ENCODE measurements at places on chromosomes 1 and 21. TPM values are rescaled to one million over a fixed set of nuclear protein-coding genes. Genes with fewer than 3 reads are reported as not detected.

- no peak for DNase-seq
Observed at GRCh38 chr1:13513895-13514546, at the start of gene LRRC38. Gene LRRC38 (minus strand): TSS chr1:13514003. CDS start chr1:13513593, 410 bp downstream.

GRCh38 chr1:44806704-44807363 lies at the start of gene DYNLT4:
Gene DYNLT4 (minus strand): TSS chr1:44807351. CDS start chr1:44806668, 683 bp downstream.
- DNase-seq: no peak

DNA sequence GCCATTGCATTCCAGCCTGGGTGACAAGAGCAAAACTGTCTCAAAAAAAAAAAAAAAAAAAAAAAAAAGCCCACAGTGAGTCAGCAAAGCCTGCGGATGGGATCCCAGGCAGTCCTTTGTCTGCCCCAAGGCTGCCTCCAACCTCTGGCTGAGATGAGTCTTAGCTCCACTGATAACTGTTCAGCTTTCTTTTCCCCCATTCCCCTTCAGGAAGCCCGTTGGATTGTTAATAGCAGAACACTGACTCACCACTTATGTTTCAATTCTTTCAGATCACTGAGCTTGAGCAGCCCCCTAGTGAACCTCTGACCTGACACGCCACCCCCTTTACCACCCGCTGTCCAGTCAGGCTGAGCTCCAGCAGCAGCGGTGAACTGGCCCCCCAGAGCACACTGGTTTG lies 57.5 kb downstream of the ERG start:
- DNase-seq: no peak

DNA sequence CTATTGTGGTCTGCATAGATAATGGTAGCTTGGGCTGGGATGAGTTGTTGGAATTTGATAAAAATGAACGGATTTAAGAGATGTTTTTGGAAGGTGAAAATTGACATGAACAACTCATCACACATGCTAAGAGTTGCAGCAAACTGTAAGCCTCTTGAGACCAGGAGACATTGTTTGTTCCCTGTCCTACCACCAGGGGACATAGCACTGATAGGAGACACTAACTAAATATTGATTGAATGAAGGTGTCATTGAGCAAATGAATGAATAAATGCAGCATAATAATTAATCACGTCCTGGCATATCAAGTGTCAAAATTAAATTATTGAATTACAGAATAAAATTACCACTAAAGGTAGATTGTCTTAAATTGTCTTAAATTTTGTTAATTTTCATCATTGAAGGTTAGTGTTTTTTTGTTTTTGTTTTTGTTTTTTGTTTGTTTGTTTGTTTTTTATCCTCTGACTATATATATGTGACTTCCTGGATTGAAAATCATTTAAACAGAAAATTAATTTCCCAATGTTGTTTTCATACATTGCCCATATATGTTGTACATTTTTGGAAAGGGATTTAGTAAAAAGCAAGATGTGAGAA lies 285.3 kb upstream of the C1orf105 start:
- no peak for DNase-seq

DNA sequence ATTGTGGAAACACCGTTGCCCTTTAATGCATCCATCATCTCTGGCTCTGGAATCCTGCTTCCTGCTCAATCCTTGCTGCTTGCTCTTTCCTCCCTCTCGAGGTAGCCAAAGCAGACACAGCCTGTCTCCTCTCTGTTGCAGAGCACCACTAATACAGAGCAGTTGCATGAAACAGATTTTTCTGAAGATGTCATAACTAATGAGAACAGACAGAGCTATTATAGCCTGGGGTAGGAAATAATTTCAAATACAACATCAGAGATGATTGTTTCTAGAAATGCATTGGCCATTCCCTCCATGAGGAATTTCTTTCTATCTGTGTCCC lies 23.3 kb upstream of the ACBD6 start:
- no peak for DNase-seq

Gene TMPRSS15
- polyA plus RNA-seq: 0.02 TPM
